Neural progenitor cell (in vitro differentiated cells): ENCODE measurements at places on chromosomes 6 and 20. TPM values are rescaled to one million over a fixed set of nuclear protein-coding genes. Genes with fewer than 3 reads are reported as not detected.

DNA sequence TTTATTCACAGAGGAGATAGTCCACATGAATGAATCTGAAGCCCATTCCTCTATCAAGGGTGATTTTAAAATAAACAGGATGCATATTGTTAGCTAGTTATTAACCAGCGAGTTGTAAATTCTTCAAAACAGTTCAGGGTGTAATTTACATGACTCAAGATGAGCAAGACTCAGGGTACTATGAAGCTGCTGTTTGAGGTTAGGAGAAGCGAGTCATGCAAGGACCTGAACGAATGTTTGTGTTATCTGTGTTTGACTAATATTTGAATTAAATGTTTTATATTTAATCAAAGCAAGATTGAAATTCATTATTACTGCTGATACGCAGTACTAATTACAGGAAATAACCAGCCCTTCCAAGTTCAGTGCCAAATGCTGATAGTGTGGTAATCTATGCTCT is 191.1 kb downstream of the SAMD5 start:
- H3K4me3 ChIP-seq, result no peak overlapping the region
- no peak for DNase-seq
- H3K27ac ChIP-seq, result no peak overlapping the region

DNA sequence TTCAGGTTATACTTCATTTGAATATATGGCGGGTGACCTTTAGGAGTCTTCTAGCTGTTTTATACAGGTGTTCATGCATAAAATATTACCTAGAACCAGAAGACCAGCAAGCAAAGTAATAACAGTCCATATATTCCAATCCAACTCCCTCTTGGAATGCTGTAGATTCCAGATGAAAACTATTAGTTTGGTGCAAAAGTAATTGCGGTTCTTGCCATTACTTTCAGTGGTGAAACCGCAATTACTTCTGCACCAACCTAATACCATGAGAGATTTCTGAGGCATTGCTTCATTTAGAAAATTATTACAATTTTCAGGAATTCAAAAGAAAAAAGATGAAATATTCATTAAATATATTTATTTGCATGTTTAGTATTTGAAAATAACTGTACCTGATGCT is 62.6 kb downstream of the FAM83B start:
- no peak overlapping the region for H3K27ac ChIP-seq
- no peaks in the 10 kb centered on the region for H3K27me3 ChIP-seq
- DNase-seq, result no peak
- no peaks in the 10 kb centered on the region for H3K36me3 ChIP-seq
- H3K4me3 ChIP-seq, result no peak overlapping the region
- no peaks in the 10 kb centered on the region for H3K4me1 ChIP-seq

DNA sequence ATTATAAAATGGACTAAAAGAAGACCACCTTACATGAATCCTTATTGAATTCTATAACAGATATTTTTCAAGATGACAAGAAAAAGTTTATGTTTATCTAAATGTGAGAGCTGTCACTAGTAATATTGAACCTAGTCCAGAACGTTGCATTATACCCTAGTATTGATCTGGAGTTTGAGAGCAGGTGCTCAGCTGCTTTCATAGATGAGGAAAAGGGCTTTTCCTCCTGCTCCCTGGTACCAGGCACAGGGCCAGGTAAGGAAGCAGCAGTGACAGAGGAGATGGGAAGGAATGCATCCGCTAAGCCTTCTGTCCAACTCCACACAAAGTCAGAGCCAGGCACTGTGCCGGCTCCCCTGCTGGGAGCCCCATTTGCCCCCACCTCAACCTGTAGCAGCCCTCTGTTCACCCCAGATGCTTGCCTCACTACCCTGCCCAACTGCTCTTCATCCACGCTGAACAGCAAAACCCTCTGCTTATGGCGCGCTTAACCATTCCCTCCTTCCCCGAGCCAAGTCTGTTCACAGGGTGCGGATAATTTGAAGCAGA is 393.1 kb downstream of the FRK start:
- H3K4me1 ChIP-seq, result no peaks in the 10 kb centered on the region
- H3K27me3 ChIP-seq, result no peaks in the 10 kb centered on the region
- no peak overlapping the region for H3K27ac ChIP-seq
- no peak overlapping the region for H3K4me3 ChIP-seq

- no peaks in the 10 kb centered on the region for H3K36me3 ChIP-seq
- no peaks in the 10 kb centered on the region for H3K4me1 ChIP-seq
- H3K27me3 ChIP-seq, result no peaks in the 10 kb centered on the region
- H3K27ac ChIP-seq, result no peak overlapping the region
- no peak overlapping the region for H3K4me3 ChIP-seq
Measured at GRCh38 chr6:105769987-105770386, 316.1 kb upstream of the PRDM1 start.

- no peaks in the 10 kb centered on the region for H3K27me3 ChIP-seq
- no peaks in the 10 kb centered on the region for H3K36me3 ChIP-seq
- H3K4me3 ChIP-seq, result no peak overlapping the region
- no peak for DNase-seq
Measured at GRCh38 chr20:15113144-15113773, 775.8 kb upstream of the FLRT3 start.

GRCh38 chr20:4684837-4685413 is 36.8 kb upstream of the PRND start:
- H3K4me3 ChIP-seq, result no peak overlapping the region
- peaks cover 26% of the 10 kb centered on the region for H3K27me3 ChIP-seq
- no peak for DNase-seq
- H3K27ac ChIP-seq, result no peak overlapping the region

- no peaks in the 10 kb centered on the region for H3K27me3 ChIP-seq
- no peak overlapping the region for H3K4me3 ChIP-seq
- no peaks in the 10 kb centered on the region for H3K36me3 ChIP-seq
- no peak for DNase-seq
Measured at GRCh38 chr6:144666781-144667180, 381.6 kb downstream of the UTRN start.

CABLES2 gene
- total RNA-seq, result 8.1 and 13.8 TPM in 2 replicates
